ENCODE measurements at places on chromosomes 13 and 19.

GRCh38 chr19:4052114-4052992 lies 14.3 kb downstream of the ZBTB7A start:
- no peak for DNase-seq

- DNase-seq = no peak
Measured at GRCh38 chr13:108225440-108225839, 7.2 kb downstream of the ABHD13 start.

DNA sequence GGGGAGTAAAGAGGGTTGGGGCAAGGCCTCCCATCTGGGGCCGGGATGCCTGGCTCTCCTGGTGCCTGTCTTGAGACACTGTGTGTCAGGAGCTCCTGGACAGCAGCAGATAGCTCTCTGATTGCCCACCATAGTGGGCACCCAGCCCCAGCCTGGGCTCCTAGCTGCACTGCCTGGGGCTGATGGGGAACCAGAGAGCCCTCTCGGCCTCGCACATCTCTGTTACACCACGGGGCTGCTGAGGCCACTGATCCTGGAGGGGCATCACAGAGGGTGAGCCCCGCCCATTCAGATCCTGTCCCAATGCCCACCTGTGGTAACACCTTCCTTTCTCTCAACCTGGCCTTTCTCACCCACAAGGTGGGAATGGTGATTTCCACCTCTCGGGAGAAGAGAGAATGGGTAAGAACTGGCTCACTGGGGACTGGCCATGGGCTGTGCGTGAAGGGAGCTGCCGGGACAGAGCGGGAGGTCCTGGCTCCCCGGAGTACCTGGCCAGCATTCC lies 135.9 kb downstream of the URI1 start:
- DNase-seq = no peak

- DNase-seq = no peak
Measured at GRCh38 chr13:28402057-28402381, 92.9 kb downstream of the FLT1 start.

GRCh38 chr19:4575267-4576015 lies 16.0 kb upstream of the SEMA6B start:
- no peak for DNase-seq

- no peak for DNase-seq
Measured at GRCh38 chr19:38162094-38162493, 61.9 kb downstream of the DPF1 start.

DNA sequence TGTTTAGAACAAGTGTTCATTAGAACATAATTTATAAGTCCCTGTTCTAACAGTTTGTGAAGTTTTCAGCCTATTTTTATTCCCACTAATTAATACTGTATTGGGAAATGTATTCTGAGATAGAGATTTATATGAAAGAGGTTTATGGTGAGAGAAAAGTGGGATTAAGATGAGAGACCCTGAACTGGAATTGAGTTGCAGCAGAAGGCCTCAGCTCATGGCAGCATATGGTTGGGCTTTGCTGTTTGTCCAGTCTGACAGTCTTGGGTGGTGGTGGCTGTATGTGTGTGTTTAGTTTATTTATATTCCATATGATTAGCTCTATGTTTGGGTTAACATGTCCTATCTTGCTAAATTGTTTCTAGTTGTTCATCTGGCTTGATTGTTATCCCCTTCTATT lies 575.1 kb downstream of the SLITRK5 start:
- DNase-seq = no peak

DNA sequence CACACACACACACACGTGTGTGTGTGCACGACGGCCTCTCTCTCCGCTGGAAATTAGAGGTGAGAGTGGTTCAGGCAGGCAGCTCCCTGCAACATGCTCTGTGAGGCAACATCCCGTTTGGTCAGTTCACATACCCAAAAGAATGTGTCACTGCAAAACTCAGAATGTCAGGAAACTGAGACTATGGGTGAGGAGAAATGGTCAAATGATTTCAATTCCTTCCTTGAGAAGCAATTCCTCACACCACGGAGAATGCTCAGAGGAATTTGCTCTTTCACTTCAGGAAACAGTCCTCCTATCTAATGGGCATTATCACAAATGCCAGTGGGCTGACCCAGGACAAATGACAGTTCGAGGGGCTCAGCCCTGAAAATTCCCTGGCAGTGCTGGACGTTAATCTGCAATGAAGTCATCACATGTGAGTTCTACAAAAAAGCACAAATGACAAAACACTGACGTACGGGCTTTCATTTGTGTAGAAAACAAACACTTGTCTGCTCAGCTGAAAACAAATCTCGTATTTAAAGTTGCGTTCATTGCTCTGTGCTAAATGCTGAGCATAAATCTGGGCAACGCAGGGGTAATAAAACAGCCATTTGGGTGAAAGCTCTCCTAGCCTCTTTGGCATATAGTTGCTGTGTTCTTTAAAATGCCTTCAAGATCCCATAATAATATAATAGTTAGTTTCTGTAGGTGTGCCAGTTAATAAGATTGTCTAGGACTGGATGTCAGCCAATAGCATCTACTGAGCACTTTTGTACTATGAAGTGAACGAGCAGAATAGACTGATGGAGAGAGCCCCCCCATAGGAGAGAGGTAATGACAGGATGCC lies 18.6 kb upstream of the LATS2 start:
- DNase-seq = no peak
